ENCODE measurements at places on chromosomes 16 and 17.

DNA sequence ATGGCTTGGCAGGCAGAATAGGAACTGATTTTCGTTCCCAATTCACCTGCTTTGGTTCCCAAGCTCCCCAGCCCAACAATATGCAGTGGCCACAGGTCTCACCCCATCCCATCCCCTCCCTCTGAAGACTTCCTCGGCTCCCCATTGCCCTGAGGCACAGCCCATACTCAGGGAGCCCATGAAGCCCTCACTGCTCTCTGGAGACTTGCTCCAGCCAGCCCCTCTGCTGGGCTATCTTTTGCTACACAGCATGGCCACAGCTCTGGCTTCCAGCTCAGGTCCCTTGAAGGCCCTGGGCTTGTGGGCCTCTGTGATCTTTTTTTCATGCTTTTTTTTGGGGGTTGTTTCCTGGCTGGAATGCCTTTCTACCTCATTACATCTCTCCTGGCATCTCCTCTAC, 8.5 kb upstream of the RNF222 start:
- DNase-seq, result no peak

DNA sequence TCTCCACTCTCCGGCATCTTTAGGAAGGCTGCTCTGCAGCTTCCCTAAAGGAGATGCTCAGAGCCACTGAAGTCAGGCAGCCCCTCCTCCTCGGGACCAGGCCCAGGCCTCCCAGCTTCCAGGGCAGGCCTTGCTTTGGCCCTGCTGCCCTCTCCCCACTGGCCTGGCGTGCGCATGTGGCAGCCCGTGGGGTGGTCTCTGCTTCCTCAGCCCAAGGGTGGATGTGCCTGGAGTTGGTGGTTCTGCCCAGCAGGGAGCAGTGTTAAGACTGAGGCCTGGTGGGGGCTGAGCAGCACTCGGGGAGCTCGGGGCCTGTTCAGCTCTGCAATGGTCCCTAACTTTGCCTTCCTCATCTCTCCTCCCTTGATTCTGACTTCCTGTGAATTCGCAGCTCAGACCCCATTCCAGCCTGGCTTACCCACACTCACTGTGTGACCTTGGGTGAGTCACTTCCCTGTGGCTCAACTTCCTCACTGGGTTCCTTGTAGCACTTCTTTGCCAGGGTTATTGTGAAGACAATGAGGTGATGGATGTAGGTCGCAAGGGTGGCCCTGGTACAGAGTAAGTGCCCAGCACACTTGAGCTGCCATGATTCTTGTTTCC, 63.2 kb downstream of the NKD1 start:
- no peak for DNase-seq

- no peak for DNase-seq
These were observed 56.5 kb upstream of the CIBAR2 start for GRCh38 chr16:85168732-85169256.

DNA sequence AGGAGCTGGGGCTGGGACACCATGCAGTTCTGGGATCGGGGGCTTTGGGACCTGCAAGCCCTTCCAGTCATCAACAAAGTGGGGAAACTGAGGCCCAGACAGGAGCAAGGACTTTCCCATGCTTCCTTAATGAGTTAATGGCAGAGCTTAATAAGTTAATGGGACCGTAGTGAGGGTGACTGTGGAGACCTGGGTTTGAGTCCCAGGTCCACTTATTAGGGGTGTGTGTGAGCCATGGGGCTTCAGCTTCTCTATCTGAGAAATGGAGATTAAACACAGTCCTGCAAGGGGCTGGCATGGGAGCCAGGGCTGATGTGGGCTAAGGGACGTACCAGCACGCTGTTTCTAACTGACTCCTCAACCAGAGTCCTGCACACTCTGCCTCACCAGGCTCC, 41.7 kb upstream of the NKD1 start:
- no peak for DNase-seq

DNA sequence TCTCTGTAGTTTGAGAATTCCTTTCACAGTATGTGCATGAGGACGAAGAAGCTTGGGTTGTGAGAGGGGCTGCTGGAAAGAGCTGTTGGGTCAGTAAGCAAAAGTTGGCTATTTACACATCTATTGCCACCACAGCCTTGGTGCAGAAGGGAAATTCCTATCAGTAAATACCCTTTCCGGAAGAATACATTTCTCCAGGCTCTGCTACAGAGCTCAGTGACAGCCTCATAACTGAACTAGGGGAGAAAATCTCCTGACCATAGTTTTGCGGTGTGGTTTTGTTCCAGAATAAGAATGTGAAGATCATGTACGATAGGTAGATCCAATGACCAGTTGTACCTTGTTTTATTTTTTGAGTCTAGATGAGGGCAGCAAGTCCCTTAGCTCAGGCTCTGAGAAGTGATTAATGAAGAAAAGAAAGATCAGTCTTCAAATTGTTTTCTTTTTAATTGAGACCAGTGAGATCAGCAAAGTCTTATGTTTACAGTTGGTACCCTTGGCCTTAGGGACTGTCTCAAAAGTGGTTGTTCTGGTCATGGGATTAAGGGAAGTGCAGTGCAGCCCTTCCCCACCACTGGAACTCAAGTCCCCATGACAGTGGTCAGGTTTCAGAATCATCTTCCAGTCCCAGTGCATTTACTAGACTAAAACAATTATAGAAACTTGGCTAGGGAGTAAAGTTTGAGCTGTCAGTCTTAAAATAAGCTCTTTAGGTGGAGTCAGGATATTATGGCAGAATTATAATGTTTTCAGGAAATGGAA, 123.5 kb downstream of the PHKB start:
- DNase-seq, result no peak

DNA sequence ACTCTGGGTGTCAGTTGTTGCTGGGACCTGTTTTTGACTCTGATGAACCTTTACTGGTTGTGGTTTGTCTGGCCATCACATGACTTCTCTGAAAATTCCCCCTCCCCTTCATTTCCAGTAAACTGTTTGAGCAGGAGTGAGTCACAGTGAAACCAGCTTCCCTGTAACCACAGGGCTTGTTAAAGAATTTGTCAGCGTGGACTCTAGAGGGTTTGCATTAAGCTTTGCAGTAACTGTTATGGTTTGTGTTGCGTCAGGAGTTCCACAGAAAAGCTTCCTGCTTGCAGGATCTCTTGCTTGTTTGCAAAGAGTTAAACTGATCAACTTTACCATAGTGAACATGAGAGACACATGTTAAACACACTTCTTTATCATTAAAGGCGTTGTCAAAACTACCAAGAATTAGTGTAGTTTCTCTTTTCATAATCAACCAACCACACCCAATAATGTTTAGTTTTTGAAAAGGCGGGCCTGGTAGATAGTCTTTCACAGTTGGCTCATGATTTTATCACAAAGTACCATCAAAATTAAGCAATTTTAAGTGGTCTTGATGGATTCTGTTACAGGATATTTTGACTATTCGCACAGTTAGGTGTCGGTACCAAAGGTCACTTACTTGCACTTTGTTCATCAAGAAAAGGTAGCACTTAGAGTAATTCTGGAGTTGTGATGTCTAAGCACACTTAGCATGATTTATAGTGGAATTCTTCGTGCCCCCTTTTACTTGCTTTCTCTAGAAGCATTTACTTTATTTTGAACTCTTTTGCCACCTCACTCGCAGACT, 79.3 kb downstream of the VMP1 start:
- peak; percentile 87 for DNase-seq

DNA sequence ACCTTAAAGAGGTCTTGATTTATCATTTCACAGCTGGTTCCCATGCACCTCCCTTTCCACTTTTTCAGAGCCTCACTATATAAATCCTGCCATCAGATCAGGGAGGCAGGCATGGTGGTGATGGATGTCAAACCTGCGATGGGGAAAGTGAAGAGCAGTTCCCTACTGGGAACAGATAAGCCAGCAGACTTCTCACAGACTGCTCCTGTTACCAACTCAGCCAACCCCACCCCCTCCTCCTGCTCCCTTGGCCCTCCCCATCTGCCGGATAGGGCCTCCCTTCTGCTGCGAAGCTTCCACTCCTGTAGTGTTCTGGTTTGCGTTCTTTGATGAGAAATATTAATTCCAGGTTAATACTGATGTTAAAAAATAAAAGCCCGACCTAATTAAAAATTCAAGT, 232.1 kb downstream of the STX8 start:
- DNase-seq, result no peak

DNA sequence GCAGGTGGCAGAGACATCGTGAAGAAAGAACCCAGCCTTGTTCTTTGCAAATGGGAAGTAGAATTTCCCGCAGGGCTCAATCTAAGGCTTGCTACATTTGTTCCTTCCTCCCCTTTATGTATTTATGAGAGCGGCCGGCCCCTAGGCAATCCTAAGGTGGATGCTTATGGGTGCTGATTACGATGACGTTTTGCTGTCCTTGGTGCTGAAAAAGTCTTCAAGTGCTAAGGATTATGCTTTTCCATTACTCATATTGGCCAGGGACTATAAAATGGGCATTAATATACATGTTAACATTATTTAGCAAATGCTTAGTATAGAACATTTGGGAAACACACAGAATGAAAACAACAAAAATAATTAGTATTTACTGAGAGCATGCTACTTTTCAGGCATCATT, 313.3 kb upstream of the XYLT1 start:
- DNase-seq, result no peak

GRCh38 chr16:17748044-17748719, 277.4 kb upstream of the XYLT1 start:
- DNase-seq, result no peak

DNA sequence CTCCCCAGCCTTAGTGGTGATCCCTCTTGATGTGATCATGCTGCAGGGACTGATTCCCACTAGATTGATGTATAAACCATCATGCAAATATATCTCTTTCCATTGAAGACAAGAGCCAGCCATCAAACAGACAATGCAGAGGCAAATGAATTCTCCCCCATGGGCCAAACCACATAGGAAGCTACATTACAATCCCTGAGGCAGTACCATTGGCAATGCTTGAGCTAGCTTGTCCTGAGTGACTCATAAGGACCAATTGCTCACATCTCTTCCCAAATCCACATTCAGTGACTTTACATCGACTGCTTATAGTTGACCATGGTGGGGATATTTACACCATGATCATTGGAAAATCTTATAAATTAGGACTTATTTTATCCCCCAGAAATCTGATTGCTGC, 242.2 kb downstream of the SHISA9 start:
- no peak for DNase-seq
